ENCODE measurements at places on chromosomes 11 and 22. TPM values are rescaled to one million over a fixed set of nuclear protein-coding genes. Genes with fewer than 3 reads are reported as not detected.
A peak's percentile ranks its signal among the peaks of the same experiment; 100 is the strongest.

GRCh38 chr11:64593156-64594105, 2.4 kb downstream of the SLC22A12 start:
- DNase-seq: no peak

DNA sequence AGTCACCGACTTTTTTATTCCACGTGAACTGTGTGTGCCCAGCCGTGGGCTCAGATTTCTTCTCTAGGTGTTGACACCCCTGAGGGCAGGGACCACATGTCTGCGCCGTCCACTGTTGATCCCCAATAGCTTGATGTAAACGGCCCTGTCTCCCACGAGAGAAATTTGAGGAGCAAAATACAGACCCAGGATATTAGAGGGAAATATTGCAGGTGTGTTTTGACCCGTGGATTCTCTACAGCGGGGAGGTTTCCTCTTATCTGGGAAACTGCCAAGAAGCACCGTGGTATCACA, 437.5 kb downstream of the TBC1D22A start:
- no peak for DNase-seq

DNA sequence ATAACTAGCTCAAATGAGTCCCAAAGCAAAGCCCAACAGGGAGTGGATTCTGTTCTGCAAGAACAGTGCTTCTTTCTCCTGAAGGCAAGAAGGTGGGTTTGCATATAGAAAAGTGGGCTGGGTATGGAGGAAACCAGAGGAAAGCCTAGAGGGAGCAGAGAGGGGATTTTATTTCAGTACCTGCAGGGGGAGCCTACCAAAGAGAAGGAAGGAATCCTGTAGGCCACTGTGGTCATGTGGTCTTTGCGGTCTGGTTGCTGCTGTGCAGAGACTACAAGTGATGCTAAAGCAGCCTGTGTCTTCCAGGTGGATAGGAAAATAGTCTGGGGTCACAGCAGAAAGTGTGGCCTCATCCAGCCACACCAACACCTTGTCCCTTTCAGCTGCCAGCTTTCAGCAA, 33.2 kb upstream of the ZBTB16 start:
- DNase-seq: peak; percentile 34

DNA sequence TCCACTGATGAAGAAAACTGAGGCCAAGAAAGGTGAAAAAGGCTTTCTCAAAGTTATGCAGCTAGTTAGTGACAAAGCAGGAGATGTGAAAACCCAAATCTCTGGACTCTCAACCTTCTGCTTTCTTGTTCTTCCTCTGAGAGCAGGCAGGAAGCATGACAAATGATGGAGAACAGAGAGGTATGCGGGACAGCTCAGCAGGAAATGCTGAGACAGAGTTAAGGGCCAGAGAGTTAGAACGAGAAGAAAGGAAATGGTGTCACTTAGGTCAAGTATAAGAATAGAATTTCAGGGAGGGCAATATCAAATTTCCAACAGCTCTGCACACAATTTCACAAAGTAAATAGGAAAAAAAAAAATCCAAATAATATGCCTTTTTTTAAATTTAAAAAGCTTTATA, 67.6 kb upstream of the ARHGAP42 start:
- no peak for DNase-seq

GRCh38 chr11:11178671-11179638, 174.1 kb downstream of the CSNK2A3 start:
- peak; percentile 42 for DNase-seq

DNA sequence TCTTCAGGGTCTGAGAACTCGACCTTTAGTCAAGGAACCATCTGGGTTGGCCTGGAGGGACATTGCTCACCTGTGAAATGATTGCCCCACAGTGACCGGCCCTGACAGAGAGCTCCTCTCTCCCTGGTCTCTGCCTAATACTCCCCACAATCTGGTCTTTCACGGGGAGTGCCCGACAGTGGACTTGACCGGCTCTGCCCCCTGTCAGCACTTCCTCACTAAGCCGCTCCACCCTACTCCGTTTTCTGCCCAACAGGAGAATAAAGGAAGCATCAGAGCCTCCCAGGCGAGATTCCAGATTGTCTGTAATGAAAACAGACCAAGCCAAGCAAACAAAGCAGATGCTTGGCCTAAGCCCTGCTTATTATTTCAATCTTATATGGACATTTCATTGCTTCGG, 87.8 kb downstream of the FBXO7 start:
- DNase-seq: no peak

DNA sequence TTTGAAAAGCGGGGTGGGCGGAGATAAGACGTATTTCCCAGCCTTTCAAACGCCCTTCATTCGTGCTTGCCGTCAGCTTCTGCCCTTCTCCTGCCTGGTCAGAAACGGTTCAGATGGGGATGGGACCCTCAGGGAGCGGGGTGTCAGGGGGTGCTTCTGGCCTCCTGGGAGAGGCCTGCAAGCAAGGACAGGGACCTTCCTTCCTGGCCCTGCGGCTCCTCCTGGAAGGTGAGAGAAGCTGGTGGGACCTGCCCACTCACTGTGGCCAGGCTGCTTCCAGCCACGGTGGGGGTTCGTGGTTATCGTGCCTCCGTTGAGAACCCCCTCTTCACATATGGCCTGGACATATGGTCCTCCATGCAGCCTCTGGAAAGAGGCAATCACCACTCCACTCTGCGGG, 104.6 kb downstream of the MPPED1 start:
- no peak for DNase-seq

DNA sequence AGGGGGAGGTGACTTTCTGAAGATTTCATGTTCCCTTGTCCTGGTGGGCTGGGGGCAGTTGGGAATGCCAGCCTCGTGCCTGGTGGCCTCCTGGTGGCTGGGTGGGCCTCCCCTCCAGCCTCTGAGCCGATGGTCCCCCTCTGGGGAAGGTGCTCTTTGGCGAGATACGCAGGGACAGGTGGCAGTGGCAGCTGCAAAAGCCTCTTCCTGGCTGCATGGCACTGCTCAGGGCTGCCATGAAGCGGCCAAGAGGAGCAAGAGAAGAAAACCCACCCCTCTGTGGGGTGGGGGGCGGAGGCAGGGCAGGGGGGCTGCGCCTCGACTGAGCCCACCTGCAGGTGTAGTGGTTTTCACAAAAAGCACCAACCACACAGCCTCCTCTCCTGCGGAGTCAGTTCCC, 61.8 kb upstream of the PHF21B start:
- DNase-seq: no peak

DNA sequence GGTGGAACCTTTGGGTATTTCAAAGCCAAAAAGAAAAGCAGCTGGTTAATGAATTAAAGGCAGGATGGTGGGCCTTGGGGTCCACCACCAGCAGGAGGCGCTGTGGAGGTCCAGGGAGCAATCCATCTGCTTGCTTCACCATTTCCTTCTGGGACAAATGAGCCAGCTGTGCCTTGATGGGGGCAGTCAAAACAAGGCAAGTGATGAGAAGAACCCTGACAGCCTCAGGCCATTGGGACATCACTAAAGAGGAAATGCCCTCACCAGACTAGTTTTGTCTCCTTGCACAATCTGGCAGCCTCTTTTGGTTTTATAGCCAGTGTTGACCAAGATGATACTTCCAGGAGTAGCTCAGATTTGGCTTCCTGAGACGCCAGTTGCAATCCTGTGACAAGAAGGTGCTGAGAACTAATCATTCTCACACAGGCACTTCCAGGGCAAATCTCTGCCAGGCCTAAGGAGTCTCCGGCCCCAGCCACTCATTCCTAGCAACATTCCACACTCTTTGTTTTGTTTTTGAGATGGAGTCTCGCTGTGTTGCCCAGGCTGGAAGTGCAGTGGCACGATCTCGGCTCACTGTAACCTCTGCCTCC, 38.2 kb upstream of the WEE1 start:
- peak; percentile 94 for DNase-seq

DNA sequence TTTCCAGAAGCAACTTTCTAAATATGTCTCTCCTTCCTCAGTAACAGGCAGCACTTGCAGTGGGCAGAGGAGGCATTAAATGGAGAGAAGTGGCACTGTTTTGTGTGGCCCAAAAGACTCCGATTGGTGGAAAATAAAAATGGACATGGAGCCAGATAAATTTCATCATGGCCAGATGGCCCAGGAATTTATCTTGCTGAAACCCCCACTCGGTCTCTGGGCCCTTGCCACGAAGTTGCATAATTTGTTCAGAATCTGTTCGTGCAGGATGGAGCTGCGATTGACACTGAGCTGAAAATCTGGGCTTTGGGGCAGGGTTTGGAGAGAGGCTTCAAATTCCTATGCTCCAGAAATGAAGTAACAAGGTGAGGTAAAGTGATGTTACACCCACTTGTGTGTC, 65.5 kb downstream of the C11orf91 start:
- DNase-seq: peak; percentile 90

- DNase-seq: peak; percentile 68
Measured at GRCh38 chr22:27866135-27867084, 52.6 kb downstream of the PITPNB start.

DNA sequence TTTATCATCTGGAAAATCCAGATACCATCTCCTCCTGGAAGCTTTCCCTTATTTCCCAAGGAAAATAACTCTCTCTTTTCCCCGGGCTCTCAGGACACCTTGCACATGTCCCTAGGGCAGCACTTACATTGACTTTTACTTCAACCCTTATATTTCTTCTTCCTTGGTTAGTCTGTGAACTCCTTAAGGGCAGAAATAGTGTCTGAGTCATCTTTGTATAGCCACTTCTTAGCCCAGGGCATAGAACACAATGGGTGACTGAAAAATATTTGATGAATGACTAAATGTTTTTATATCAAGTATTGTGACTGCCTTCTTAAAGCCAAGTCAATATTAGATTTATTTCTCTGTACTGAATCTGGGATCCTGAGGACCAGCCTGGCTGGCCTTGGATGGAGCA, 45.4 kb upstream of the MYOD1 start:
- peak; percentile 17 for DNase-seq

GRCh38 chr11:117973503-117973860, 12.7 kb upstream of the IL10RA start:
- DNase-seq: no peak

GRCh38 chr11:1304380-1304779, 5.1 kb downstream of the TOLLIP start:
- DNase-seq: no peak

DNA sequence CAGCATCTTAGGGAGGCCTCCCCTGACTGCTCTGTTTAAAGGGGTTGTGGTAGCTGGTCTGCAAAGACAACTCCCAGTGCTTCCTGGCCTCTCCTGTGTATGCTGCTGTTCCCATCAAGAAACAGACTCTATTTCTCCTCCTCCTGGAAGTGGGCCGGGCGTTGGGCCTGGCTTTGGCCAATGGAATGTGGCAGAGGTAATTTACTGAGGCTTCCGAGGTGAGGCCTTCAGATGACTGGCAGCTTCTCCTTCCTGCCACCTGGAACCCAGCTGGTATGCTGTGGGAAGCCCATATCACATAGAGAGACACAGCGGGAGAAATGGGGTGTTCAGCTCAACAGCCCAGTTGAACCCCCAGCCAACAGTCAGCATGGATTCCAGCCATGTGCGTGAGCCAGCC, 25.1 kb upstream of the EIF3D start:
- DNase-seq: no peak

- DNase-seq: no peak
Measured at GRCh38 chr22:24359452-24360120, 67.8 kb upstream of the ADORA2A start.

GRCh38 chr11:24872651-24873311, 375.9 kb downstream of the LUZP2 start:
- no peak for DNase-seq

DNA sequence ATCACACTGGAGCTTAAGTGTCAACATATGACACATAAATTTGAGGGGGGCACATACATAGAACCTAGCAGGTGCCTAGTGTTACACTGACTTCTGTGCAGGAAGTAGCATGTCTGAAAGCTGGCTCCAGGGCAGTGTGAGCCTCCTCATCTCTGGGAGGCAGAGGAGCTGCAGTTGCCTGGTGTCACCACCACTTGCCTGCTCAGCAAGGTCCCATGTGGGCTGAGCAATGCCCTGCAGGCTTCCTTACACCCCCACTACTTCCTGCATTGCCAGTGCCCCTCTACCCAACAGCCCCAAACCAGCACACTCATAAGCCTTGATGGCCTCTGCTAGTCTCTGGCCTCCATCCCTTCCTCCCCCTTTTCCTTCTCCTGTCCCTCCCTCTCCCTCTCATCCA, 165.8 kb downstream of the BUD13 start:
- no peak for DNase-seq

- no peak for DNase-seq
Measured at GRCh38 chr11:33704240-33705002, 3.8 kb upstream of the C11orf91 start.

GRCh38 chr11:60566776-60567175, 51.6 kb downstream of the MS4A13 start:
- DNase-seq: no peak

GRCh38 chr11:105824457-105825013, 197.5 kb downstream of the MSANTD4 start:
- no peak for DNase-seq

- no peak for DNase-seq
Measured at GRCh38 chr22:26953012-26953883, 295.9 kb downstream of the MIAT start.

DNA sequence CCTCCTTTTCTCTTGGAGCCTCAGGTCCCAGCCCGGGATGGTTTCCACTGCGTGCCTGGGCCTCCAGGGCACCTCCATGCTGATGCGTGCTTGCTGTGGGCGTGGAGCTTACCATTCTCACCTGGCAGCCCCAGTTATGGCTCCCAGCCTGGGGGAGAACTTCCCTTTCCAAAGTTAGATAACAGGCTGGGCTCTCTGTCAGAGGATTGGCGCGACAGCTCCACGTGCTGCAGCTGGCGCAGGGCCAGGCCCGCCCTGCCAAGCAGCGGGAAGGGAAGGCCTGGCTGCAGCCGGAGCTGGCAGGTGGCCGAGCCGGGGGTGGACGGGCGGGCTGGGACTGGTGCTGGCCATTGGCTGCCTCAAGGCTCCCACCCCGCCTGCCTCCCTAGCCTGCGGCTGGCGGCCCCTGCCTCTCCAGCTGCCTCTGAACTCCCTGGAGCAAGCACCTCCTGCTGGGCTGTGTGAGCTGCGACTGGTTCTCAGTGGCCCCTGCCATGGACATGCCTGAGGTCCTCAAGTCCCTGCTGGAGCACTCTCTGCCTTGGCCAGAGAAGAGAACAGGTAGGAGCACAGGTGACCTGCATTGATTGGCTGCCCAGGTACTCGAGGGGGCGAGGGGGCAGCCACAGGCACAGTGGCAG, 14.6 kb upstream of the TEF start:
- DNase-seq: peak; percentile 93

- no peak for DNase-seq
Measured at GRCh38 chr11:45560155-45560912, 105.1 kb downstream of the CHST1 start.

CDC42EP1 gene
- 86.0 TPM for total RNA-seq

PTPMT1 gene
- 49.0 TPM for total RNA-seq

ZBTB44 gene
- total RNA-seq: 28.5 TPM

TRIM44 gene
- 103 TPM for total RNA-seq

KLHL22 gene
- total RNA-seq: 20.9 TPM

F2 gene
- not detected for total RNA-seq

SLC22A8 gene
- total RNA-seq: not detected

OR52H1 gene
- not detected for total RNA-seq

OR52E8 gene
- total RNA-seq: not detected

ZNF215 gene
- 9.2 TPM for total RNA-seq

KRTAP5-9 gene
- total RNA-seq: not detected

FXYD6 gene
- total RNA-seq: not detected

UPK3A gene
- not detected for total RNA-seq

Data from MCF 10A (cell line).